ENCODE measurements at places on chromosomes 16 and 17. TPM values are rescaled to one million over a fixed set of nuclear protein-coding genes. Genes with fewer than 3 reads are reported as not detected.
A peak's percentile ranks its signal among the peaks of the same experiment; 100 is the strongest.

Gene CCDC92B
- total RNA-seq, result 0.68 TPM

Gene CEP295NL
- total RNA-seq, result 1.7 TPM

DNA sequence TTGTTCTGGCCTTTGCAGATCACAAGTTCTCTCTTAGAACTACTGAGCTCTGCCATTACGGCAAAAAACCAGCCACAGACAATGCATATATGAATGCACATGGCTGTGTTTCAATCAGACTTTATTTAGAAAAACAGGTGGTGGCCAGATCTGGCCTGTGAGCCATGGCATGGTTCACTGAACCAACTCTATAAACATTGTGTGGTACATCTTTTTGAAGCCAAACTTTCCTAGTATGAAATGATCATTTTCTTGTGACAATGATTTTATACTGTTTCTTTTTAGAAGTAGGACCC, 65.9 kb upstream of the AMZ2 start:
- ATAC-seq, result no peak

- no peak for ATAC-seq
Measured at GRCh38 chr17:78853926-78854394, 13.3 kb upstream of the USP36 start.

DNA sequence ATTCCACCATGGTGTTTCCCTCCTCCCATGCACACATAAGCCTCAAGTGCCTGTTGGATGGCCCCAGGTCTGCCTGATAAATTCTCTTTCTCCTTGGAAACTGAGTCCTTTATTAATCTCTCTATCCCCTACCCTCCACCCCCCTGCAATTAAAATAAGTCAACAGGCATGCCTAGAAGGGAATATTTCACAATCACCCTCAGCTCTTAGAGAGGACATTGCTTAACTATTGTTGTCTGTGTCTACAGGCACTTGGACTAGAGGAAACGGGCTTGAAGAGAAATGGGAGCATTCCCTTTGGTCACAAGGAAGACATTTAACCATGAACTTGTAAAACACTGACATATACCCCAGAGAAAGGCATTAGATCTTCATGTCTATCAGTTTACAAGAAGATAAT, 39.5 kb downstream of the RCVRN start:
- ATAC-seq, result no peak

DNA sequence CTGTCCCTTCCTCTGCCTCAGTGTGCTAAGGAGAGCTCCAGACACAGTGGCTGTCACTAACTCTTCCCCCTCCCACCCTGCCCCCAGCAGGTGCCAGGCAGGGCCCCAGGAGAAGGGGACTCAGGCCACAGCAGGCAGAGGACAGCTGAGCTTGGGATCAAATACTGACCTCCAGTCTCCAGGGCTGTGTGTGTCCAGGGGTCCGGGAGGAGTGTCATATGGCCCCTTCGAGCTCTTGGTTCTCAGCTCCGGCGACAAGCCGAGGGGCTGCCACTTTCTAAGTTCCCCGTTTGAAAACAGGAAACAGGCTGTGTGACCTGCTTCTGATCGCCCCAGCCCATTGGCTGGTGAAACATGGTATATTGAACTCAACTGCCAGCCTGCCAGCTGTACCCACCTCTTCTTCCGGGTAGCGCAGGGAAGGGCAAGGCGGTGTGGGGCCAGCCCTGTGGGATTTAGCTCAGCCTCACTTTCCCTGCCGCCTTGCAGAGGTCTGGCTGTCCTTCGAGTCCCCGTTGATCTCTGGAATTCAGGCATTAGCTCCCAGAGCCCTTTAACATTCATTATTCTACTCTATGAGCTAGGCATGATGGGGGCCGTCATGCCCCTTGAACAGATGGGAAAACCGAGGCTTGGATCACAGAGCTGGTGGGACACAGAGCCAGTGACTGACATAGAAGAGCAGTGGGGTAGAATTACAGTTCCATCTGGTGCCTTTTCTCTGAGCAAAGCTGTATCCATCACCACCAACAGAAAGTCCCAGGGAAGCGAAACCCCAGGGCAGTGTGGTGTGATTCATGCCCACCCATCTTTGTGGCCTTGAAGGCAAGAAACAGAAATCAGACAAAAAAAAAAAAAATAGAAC, at the start of gene SNX20:
Gene SNX20, minus strand, starts transcription at position 292 of the 865 bp plus-strand sequence. CDS start 3,786 bp downstream, outside the sequence.
- ATAC-seq, result peak; percentile 17

DNA sequence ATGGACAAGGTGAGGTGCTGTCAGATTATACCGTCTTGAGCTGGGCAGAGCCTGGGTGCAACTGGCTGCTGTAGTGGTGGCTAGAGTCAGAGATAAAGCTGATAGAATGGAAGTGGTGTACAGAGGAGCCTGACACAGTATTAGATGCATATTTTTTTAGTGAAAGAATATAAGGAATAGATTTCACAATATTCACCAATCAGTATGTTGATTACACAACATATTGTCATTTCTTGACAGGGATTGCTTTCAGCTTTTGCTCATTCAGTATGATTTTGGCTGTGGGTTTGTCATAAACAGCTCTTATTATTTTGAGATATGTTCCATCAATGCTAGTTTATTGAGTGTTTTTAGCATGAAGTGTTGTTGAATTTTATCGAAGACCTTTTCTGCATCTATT, 1.7 kb upstream of the CCL23 start:
- no peak for ATAC-seq

GRCh38 chr16:31202414-31203375, at the start of gene PYCARD:
Gene PYCARD, minus strand, starts transcription at chr16:31202760. Its CDS starts 70 bp downstream, at chr16:31202690.
- peak; percentile 51 for ATAC-seq

DNA sequence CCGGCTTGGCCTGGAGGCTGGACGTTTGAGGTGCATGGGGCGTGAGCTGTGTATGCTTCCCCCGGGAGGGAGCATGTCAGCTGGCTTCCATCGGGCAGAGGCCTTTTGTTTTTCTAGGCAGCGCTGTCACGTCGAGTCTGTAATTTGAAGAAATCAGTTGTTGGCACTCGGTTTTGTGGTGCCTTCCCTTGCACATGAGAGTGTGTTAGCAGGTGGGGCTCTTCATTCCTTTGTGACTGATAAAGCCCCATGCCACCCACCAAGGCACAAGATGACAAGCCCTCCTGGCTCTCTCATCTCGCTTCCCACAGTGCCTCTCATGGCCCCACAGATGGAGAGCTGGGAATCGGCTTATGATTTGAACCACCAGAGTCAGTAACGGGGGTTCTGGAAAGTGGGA, 72.1 kb downstream of the BANP start:
- no peak for ATAC-seq

DNA sequence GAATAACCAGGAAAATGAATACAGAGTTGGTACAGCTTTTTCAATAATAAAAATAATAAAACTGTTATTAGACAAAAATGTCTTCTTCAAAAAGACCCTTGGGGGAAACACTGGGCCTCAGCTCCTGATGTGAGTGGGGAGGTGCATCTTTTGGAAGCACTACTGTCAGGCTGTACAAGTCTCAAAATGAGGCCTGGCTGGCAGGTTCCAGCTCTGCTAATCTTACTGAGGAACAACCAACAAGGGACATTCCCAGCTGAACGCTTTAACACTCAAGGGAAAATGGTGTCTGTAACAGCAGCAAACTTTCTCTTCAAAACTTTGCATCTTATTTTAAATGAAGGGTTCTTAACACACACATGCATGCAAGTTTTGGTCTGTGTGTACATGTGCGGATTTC, 19.7 kb downstream of the TEX2 start:
- no peak for ATAC-seq

DNA sequence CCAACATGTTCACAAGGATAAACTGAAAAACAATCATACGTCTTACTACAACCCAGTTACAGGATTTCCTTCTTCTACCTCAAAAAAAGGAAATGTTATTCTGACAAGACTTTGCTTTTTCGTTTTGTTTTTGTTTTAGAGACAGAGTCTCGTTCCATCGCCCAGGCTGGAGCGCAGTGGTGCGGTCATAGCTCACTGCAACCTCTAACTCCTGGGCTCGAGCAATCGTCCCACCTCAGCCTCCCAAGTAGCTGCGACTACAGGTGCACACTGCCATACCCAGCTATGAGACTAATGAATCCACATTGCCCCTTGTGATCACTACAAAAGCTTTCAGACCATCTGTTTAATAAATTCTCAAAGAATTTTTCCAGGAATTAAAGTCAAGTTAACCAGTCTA, 8.8 kb upstream of the TRIM37 start:
- ATAC-seq, result no peak

- ATAC-seq, result no peak
Measured at GRCh38 chr16:85378145-85379040, 234.7 kb upstream of the GSE1 start.
